ENCODE measurements at places on chromosomes 7 and 10.

DNA sequence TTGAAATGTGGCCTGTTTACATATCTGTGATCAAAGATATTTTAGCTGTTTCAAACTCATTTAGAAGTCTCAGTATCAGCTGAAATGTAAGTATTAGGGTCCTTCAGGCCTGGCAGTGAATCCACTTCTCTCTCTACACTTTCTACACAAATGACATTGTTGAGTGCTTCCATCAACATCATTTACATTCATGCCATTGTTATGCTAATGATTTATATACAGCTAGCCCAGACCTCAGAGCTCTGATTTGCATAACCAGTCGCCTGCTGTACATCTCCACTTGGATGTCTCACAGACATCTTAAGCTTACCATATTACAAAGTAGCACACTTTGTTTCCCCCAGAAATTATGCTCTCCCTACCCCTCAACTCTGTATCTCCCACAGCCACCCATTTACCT, 71.6 kb downstream of the GSDME start:
- DNase-seq, result no peak

GRCh38 chr7:3427957-3428356, 126.9 kb downstream of the SDK1 start:
- DNase-seq, result no peak

DNA sequence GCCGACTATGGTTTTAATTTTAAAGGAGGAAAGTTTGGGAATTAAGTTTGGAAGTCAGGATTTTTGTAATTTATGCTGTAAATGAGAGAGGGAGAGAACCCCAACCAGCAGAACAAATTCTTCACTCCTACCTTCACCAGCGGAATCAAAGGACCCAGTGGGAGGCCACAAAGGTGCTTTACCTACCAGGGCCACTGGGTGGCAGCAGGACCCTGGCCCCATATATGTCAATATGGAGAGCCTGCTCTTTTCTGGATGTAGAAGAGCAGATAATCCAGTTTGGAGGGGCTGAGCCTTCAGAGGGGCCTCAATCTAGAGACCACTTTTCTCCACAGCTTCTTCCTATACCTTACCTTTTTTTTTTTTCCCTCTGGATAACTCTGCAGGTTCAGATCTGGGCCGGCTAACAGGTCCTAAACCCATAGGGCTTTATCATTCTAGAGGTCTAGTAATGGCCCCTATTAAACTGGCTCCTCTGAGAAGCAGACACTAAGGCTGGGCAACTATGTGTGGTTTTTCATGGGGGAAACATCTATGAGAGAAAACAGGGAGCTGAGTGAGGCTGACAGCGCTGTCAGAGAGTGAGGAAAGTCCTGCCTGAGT, 8.5 kb upstream of the SCD start:
- peak; percentile 50 for DNase-seq

DNA sequence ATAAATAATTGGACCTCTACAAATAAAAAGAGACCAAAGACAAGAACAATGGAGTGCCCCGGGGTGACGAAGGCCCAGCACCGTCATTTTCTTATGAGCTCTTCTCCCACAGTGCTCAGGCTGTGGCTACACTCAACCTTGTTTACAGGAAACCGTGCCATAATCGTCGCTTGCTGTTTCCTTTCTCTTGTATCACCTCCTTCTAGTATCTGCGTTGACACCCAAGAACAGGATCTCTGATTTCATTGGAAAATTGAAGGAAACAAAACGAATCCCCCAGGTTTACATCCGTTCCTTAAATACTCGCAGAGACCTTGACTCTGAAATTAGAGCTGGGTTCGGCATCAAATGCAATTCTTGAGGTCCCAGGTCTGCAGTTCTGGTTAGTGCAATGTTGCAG, 1.7 kb upstream of the IGFBP3 start:
- no peak for DNase-seq

- DNase-seq, result no peak
These were observed 24.1 kb upstream of the FFAR4 start for GRCh38 chr10:93542358-93542791.

- DNase-seq, result no peak
These were observed 58.6 kb upstream of the MKRN1 start for GRCh38 chr7:140537750-140538482.

- no peak for DNase-seq
These were observed 2.4 kb upstream of the EGR2 start for GRCh38 chr10:62818426-62819011.

GRCh38 chr7:72335561-72336381, 76.4 kb downstream of the CALN1 start:
- no peak for DNase-seq

DNA sequence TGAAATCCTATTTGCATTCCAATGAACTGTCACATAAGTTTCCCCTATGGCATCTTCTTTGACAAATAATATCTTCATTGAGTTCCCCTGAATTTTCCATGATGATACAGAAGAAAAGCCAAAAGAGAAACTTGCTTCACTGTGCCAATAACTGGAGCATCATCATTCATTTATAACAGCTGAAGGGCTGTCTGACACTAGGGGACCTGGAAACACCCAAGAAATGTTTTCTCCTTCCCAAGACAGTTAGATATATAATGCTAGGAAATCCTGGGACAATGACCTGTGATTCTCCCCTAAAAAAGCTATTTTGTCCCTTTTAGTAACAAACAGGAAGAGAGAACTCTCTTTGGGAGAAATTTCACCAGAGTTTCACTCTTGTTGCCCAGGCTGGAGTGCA, 133.6 kb downstream of the SEMA3C start:
- no peak for DNase-seq

- DNase-seq, result no peak
These were observed 609.0 kb upstream of the FOXK1 start for GRCh38 chr7:4073052-4073451.

- no peak for DNase-seq
These were observed 35.5 kb downstream of the TASOR2 start for GRCh38 chr10:5720182-5720581.

DNA sequence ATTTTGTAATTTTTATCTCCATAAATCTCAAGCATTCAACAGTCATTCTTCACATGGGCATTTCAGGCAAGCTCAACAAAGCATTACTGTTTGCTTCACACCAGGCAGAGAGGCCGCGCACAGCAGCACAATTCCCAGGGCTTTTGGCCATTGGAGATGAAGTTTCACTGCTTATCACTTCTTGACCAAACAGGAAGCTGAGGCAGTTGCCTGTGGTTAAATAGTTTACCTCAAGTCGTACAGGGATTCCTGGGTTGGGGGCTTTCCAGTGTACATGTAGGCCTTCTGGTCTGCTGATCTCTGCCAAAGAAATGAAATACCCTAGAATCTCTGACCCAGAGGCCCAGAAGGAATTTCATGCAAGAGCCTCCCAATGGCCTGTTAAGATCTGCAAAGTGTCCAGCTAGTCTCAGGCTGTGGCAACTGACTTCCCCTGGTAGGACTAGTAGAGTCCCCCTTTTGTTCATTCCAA, 11.2 kb upstream of the PRDX3 start:
- DNase-seq, result no peak

- no peak for DNase-seq
These were observed 67.6 kb upstream of the PHYHIPL start for GRCh38 chr10:59108886-59109288.

DNA sequence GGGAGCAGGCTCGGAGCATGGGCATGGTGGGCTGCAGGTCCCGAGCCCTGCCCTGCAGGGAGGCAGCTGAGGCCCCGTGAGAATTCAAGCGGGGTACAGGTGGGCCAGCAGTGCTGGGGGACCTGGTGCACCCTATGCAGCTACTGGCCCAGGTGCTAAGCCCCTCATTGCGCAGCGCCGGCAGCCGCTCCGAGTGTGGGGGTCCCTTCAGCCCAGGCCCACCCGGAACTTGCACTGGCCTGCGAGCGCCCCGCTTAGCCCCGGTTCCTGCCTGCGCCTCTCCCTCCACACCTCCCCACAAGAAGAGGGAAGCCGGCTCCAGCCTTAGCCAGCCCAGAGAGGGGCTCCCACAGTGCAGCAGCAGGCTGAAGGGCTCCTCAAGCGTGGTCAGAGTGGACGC, 250.7 kb downstream of the CRPPA start:
- DNase-seq, result no peak

GRCh38 chr7:51428217-51428887, 111.7 kb upstream of the COBL start:
- no peak for DNase-seq

DNA sequence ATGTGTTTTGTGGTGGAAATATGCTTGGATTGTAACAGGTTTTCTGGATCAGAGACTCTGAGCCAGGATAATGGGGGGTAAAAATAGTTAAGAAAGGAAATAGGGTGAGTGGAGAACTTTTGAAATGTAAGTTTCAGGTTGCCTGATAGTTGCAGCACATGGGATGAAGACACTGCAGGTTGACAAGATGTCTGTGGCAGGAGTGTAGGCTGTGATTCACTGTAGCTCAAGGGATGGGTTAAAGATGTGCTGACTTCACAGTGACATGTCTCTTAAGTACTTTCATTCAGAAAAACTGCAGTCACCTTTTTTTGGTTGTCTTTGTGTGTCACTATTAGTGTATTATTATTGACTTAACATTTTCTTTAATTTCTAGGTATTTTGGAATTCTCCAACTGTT, 63.5 kb upstream of the SLC39A12 start:
- no peak for DNase-seq

- DNase-seq, result no peak
These were observed 54.6 kb downstream of the VSTM2A start for GRCh38 chr7:54596747-54597146.

DNA sequence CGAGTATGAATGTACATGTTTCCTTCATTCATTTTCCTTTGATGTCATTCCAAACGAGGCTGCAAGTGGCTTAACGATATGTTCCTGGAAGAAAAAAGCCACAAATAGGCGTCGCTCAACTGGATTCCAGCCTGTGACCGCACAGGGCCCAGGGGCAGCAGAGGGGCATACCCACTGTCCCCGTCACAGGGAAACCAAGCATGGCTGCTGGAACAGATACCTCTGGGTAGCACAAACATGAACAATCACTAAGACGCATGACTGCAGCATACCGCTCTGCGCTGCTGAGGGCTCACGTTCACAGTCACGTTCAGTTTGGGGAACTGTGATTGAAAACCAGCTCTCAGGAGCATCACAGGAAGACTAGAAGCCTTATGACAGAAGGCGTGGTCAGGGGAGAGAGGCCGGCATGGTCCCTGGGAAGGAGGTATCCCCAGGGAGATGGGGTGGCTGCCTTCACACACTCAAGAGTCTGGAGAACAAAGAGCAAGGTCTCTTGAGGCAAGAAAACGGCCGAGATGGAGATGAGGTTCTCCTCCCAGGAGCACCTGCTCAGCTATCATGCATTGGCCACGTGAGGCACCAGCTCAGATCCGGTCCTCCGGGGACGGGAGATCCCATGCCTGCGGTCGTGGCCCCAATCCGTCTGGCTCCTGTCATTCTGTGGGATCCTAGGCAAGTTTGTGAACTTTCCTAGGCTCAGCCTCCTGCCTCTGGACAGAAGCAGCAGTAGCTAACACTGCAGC, 213.6 kb downstream of the DIP2C start:
- DNase-seq, result no peak

GRCh38 chr7:123154231-123154860, 45.4 kb downstream of the SLC13A1 start:
- DNase-seq, result no peak

DNA sequence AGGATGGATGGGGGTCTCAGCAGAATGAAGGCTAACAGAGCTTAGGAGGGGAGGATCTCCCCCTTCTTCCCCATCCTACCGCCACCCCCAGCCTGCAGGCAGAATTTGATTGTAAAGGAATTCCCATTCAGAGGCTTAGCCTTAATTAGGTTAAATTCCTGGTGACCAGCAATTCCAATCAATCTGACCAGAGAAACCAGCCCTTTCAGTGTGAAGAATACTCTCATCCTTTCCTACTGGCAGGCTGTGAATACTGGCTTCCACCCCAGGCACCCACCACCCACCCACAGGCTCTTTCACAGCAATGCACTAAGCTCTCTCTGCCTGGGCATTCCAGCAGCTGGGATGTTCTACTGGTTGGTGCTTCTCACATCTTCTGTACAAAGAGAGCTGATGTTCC, 137.9 kb upstream of the LYZL1 start:
- DNase-seq, result no peak

DNA sequence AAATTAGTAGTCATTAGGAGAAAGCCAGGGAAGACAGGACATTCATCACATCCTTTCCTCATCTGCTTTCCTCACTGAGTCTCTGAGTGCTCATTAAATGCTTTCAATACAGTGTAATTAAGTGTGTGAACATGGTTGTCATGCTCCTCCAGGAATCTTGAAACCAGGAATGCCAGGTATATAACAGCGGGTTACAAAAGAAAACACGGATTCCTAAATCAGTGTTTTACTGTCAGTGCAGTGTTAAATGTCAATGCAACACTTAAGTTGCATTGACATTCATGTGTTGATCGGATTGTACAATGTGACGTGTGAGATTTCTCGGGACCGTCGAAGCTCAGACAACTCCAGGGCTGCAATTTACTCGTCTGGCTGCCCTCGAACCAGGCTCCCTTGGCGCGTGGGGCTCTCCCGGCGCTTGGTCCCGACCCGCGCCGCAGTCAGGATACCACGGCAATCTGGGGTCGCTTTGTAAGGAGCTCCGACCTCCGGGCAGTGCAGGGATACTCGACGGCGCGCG, 455 bp upstream of the SPAG6 start:
- no peak for DNase-seq

- no peak for DNase-seq
These were observed 9.6 kb upstream of the C10orf105 start for GRCh38 chr10:71729161-71729636.

DNA sequence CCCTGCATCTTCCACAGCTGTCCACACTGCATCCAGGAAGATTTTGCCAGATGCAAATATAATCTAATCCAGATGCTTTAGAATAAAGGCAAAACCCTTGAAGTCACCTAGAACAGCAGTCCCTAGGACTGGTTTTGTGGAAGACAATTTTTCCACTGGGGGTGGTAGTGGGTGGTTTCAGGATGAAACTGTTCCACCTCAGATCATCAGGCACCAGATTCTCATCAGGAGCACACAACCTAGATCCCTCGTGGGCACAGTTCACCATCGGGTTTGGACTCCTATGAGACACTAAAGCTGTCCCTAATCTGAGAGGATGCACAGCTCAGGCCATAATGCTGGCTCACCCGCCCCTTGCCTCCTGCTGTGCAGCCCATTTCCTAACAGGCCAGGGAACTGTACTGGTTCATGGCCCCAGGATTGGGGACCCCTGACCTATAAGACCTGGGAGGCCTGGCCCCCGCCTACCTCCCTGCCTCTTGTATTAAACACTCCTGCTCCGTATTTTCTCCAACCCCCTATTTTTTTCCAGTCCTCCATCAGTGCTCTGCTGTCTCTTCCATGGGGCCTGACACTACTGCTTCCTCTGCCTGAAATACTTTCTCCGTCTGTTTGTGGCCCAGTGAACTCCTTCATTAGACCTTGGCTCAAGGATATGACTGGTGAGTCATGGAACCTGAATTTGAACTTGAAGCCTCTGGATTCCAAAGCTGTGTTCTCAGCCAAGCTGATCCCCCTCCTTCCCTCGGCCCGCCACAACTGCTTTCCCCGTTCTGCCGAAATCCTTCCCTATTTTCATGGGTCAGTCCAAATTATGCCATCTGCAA, 79.9 kb upstream of the RHEB start:
- DNase-seq, result no peak

DNA sequence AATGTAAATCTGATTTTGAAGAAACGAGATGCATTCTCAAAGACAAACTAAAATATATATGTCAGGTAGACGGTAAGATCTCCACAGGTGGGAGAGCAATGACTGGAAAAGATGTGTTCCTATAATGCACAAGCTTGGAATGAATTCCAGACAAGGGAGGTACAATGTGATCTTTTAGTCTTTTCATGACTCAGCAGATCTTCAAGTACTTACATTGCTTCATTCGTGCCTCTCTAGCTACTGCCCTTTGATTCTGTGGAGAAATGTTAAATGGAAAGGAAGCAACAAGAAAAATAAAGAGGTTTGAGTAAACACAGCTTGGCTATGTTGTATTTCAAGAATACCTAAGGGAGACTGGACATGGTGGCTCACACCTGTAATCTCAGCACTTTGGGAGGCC, 106.6 kb downstream of the GAD2 start:
- DNase-seq, result no peak
